ENCODE measurements at places on chromosomes 4 and X.

- peak; percentile 12 for DNase-seq
These were observed 7.2 kb upstream of the DDX60L start for GRCh38 chr4:168487282-168488035.

DNA sequence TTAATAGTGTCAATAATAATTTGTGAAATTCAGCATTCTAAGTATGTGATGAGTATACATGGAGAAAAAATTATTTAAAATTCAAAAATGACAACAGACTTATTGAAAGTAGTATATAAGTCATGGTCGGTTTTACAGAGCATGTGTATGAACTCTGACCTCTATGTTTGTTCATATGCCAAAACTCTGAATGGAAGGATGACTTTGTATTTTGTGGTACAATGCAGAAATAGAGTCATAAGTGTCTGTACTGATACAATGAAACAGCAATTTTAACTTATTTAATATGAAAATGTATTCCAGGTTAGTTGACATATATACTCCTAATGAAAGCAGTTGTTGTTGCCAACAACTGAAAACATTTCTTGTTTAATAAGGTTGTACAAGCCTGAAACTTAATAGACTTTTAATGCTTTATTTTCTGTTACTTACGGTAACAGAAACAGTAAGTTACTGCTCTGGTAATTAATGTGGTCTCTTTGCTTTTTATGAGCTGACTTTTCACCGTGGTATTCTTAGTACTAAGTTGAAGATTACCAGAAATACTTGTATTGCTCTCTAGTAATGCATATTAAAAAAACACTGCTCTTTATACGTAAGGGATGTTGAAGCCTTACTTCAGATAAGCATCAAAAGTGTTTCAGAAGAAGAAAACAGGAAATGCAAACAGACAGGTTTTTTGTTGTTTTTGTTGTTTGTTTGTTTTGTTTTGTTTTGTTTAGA is 1.9 kb downstream of the UBE2K start:
- peak; percentile 41 for DNase-seq

- no peak for DNase-seq
These were observed 119.0 kb downstream of the APBB2 start for GRCh38 chr4:41095192-41095872.

- DNase-seq = no peak
These were observed 47.7 kb upstream of the MGST2 start for GRCh38 chr4:139617702-139618490.

- peak; percentile 99 for DNase-seq
These were observed 29.6 kb downstream of the TLR10 start for GRCh38 chr4:38752941-38753806.

DNA sequence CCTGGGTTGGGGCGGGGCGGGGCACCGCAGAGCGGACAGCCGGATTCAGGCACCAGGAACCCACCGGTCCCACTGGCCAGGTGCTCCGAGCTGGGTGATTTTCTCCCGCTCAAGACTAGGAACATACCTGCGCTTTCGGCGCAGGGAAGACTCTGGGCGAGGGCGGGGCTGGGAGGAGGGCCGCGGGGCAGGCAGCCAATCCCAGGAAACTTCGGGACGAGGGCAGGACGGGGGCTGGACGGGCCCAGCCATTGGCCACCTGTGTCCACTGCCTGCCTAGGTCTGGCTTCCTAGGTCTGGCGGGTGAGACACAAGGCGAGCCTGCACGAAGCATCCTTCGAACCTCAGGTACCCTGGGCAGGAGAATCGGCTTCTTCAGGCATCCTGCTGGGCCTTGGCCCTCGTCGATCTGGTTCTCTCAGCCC is 274 bp upstream of the ERVMER34-1 start:
- DNase-seq = no peak

GRCh38 chrX:25017667-25018247 is 2.0 kb upstream of the ARX start:
- DNase-seq = no peak

DNA sequence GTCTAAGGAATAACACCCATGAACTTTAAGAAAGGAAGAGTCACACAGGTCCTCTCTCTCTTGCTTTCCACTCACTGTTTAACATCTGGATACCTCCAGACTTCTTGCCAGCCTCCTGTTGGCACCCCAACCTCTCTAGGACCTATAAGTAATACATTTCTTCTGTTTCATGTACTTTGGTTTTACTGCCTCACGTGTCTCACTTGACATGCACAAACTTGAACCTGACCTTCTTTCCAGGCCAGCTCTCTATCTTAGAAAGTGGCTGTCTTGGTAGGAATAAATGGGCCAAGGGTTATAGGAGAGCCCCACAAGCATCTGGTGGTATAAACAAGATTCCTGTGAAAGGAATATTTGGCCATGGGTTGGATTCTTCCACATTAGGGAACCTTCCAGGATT is 614.8 kb upstream of the AGA start:
- no peak for DNase-seq

DNA sequence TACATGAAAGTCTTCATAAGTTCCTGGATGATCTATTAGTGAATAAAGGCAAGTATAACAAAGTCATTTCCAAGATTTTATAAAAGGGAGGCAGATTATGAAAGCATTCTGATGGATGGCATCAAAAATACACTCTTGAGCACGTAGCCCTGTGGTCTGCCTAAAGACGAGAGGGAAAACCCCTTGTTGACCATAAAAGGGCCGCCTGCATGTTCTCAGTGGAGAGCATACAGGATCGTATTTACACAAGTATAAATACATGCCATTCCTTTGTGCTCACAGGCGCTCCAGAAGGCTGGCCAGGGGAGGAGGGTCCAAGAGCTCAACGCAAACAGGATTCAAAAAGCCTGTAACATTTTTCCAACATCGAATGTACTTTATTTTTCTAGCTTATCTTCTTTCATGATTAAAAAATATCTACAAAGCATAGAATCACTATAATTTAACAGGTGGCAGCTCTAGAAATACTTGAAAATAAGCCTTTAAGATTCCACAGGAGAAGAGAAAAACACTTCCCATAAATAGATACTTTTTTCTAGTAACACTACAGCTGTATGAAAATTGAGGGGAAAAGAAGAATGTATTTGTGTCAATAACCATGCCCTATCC is 29.6 kb downstream of the PDGFC start:
- DNase-seq = peak; percentile 97

GRCh38 chr4:85457752-85458467 is 17.0 kb upstream of the ARHGAP24 start:
- DNase-seq = no peak

DNA sequence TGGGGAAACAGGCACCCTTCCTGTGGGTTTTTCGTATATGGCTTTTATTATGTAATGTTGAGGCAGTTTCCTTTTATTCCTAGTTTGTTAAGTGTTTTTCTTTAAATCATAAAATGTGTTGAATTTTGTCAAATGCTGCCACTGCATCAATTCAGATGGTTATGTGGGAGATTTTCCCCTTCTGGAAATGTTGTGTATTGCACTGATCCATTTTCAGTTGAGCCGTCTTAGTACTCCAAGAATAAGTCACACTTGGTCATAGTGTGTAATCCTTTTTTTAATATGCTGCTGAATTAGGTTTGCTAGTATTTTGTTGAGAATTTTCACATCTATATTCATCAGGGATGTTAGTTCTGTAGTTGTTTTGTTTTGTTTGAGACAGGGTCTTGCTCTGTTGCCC is 9.5 kb upstream of the CTBP1 start:
- DNase-seq = no peak

DNA sequence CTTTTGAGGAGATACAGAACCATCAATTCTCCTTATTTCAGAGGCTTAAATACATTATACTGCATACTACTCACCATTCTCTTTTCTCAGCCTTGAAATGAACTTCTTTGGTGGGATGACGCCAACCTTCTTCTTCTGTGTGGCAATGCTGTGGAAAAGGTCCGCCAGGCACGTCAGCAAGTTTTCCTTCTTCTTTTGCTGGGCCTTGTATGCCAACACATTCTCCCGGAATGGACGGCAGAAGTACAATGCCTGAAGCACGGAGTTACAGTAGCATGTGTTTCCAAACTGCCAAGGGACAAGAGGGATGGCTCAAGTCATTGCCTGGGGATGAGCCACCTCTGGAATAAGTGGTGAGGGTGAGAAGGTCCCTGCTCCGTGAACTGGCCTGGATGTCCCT is 31.2 kb downstream of the USP46 start:
- no peak for DNase-seq

DNA sequence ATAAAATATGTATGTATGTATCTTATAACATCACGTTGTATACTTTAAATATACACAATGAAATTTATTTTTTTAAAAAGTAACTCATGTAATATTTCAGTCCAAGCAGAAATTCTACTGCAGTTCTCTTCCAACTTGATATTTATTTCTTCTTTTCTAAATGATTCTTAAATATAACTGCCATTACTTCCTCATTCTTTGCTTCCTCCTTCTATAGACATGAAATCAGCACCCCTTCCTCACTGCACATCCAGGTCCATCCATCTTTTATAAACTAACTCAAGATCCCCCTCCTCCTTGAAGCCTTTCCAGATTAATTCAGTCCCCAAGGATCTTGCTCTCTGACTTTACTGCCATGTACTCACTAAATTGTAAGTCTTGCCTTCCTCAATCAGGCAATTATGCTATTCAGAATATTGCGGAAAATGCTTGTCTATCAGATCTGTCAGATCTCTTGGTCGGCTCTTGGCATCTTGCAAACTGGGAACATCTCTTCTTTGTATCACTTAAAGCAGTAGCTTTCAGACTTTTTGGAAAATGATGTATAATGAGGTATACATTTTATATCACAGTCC is 3.7 kb downstream of the GPRIN3 start:
- no peak for DNase-seq

DNA sequence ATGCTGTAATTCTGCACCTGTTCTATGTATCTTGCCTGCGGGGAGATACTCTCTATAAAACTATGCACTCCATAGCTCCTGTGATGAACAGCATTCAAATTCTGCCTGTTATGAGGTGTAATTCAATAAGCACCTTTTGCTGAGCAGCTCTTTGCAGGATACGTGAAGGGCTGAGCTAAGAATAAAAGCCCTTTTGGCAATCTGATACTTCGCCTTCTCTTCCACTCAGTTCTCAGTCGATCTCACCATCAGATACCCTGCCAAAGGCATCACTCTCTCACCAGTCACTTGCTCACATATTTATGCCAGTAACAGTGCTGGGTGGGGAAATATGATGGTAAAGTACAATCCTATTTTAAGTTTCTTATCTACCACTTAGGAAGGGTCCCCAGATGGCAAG is 67.2 kb downstream of the RPS3A start:
- DNase-seq = peak; percentile 12

- no peak for DNase-seq
These were observed 2.5 kb upstream of the SOX3 start for GRCh38 chrX:140507223-140507981.

GRCh38 chr4:6119507-6120020 is 80.8 kb downstream of the JAKMIP1 start:
- DNase-seq = no peak

DNA sequence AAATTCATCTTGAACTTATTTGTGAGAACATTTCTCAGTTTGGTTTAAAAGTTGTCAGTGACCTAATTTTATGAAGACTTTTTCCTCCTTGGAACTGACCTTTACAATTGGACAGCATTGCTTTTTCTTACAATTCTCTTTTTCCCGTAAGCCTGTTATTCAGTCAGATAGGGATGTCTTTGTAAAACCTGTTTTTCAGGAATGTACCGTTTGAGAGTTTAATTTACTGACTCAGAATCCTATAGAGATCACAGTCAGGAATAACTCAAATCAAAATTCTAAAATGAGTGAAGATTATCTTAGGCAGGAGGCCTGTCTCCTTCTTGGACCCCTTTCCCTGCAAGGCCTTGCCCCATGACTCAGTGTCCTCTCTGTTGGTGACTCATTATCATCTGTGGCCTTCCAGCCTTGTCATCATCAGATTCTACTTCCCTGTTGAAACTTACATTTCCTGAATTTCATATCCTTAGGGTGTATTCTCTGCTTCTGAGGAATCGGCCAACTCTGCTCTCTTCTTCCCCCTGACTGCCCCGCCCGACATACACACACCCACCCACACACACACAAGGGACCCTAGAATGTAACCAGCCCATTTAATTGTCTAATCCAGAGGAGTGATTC is 99.8 kb downstream of the ARHGAP10 start:
- peak; percentile 93 for DNase-seq

- DNase-seq = no peak
These were observed 551.2 kb upstream of the PABPC5 start for GRCh38 chrX:90883479-90883878.

- peak; percentile 60 for DNase-seq
These were observed 32.4 kb downstream of the SMPX start for GRCh38 chrX:21725496-21725895.

DNA sequence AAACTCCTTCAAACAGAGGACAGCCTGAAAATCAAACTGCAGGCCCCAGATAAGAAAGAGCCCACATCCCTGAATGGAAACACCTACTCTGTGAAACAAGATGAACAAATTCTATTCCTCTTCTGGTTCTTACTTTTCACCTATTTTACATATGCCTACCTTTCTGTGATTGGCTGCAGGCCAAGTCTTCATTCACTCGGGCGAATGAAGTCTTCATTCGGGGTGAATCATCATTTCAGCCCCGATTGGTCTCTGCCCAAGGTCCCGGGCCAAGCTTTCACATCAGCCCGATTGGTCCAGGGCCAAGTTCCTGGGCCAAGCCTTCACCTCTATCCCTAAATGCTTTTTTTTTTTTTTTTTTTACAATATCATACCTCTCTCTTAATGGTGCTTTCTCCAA is 529.8 kb upstream of the ACTRT1 start:
- DNase-seq = no peak

DNA sequence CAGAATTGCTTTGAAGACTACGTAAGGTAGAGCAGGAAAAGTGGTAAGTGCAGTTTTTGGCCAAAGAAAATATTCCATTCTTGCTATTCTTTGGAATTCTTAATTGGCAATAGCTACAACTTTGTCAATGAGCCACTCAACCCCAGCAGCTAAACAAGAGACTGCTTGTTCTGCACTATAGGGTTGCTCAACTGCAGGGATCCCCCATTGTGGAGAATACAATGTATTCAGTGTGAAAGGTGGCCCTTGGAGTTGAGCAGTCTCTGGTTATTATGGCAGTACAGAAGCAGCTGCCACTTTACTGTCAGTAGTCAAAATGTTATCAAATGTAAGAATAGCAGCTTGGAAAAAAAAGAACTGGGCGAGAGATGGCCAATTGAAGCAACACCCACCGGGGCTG is 808.7 kb downstream of the CENPC start:
- no peak for DNase-seq

DNA sequence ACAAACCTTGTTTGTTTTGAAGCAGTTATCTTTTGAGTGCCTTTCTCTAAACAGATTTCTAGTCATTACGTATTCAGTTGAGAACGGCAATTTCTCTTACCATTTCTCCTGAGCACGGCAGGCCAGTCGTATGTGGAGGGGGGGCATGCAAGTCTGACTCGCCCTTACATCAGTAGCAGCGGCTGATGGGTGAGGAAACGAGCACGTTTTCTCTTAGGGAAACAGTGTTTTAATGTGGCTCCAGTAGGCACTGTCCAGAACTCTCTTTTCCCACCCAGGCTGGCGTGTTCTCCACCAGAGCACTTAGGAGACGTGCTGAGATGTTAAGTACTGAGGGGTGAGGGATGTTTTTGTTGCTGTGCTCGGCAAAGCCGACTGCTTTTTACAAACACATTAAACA is 240.5 kb downstream of the STIM2 start:
- DNase-seq = no peak

GRCh38 chr4:98626350-98626749 is 32.1 kb downstream of the TSPAN5 start:
- DNase-seq = peak; percentile 94

- DNase-seq = no peak
These were observed 113.3 kb upstream of the IL13RA1 start for GRCh38 chrX:118614150-118614549.

GRCh38 chrX:37320541-37321203 is 28.5 kb upstream of the PRRG1 start:
- DNase-seq = no peak

- DNase-seq = no peak
These were observed 1151.3 kb upstream of the IGFBP7 start for GRCh38 chr4:58261526-58261925.

Data from IMR-90 (cell line).